ENCODE measurements at places on chromosomes 4 and X. TPM values are rescaled to one million over a fixed set of nuclear protein-coding genes. Genes with fewer than 3 reads are reported as not detected.
A peak's percentile ranks its signal among the peaks of the same experiment; 100 is the strongest.

GRCh38 chrX:54357414-54358377, at the start of gene WNK3:
WNK3 (minus strand) TSS chrX:54358046.
- DNase-seq: peak; percentile 75

GRCh38 chr4:27191592-27191991, 331.0 kb downstream of the STIM2 start:
- DNase-seq: no peak

- DNase-seq: no peak
Observed at GRCh38 chrX:121333942-121334341, 286.5 kb downstream of the GLUD2 start.

GRCh38 chr4:152673489-152673888, 6.3 kb downstream of the TMEM154 start:
- DNase-seq: no peak

GRCh38 chr4:152065545-152065944, 304.7 kb upstream of the GATB start:
- no peak for DNase-seq

DNA sequence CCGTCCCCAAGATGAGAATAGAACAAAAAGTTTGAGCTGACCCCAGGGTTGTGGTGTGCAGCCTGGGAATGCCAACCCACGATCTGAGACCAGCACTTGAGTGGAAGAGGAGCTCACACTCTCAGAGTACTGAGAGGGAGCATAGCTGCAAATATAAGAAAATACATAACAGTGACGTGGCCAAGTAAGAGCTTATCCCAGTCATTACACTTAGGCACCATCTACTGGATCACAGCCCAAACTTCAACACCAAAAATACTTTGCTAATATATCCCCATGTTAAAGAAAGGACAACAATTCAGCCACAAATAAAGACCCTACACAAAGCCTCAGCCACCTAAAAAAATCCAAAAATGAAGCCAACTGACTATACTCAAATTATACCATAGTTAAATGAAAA, 33.3 kb upstream of the CXCL6 start:
- no peak for DNase-seq

- DNase-seq: no peak
Observed at GRCh38 chrX:153327561-153327960, 6.0 kb upstream of the PNMA6F start.

- no peak for DNase-seq
Observed at GRCh38 chr4:135840781-135841180, 1639.2 kb upstream of the PABPC4L start.

DNA sequence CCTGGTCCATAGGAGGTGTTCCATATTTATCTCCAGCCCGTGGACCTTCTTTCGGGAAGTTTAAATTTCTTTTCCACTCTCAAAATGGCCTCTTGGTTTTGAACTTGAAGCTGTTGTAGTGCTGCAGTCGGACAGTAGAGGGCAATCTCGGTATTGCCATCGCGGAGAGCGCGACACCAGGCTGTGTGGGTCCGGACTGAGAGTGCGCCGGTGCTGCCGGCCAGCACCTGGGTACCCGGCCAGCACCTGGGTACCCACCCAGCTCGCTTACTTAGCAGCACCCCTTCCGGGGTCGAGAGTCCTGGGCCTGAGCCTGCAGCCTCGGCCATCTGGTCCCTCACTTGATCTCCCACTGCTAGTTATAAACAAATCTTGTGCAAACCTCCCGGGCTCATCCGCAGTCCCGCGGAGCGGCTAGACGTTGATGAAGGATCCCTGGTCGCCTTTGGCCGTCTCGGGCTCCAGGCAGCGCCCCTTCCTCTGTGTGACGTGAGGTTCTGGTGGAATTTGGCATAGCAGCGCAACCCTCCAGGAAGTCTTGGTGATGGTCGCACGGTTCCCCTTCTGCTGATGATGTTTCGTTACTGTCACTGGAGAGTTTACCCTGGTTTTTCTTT, 18.0 kb downstream of the FAM9A start:
- no peak for DNase-seq

DNA sequence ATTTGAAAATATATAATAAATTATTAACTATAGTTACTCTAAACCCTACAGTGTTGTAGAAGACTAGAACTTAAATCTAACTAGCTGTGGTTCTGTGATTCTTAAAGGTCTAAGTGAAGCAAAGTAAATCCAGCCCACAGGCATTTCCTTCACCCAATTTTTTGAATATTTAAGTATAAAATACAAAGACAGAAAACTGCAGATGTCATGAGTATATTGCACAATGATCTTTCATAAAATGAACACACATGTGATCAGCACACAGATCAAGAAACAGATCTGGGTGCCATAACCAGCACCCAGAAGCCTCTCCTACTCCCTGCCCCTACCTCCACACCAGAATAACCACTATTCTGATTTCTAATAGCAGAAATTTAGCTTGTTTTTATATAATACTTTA, 82.9 kb downstream of the CAMK2D start:
- no peak for DNase-seq

GRCh38 chr4:156971676-156972378, at the start of gene PDGFC:
PDGFC (minus strand) TSS chr4:156971799; CDS start chr4:156970903, 896 bp downstream.
- DNase-seq: peak; percentile 87

- no peak for DNase-seq
Observed at GRCh38 chrX:93874554-93874953, 200.5 kb downstream of the FAM133A start.

GRCh38 chr4:102809190-102809589, 18.2 kb downstream of the UBE2D3 start:
- DNase-seq: no peak

GRCh38 chr4:143405075-143405730, 68.5 kb downstream of the GAB1 start:
- DNase-seq: no peak

- no peak for DNase-seq
Observed at GRCh38 chrX:13864264-13864663, 47.4 kb upstream of the GPM6B start.

- no peak for DNase-seq
Observed at GRCh38 chr4:65566473-65566872, 103.8 kb downstream of the EPHA5 start.

- DNase-seq: no peak
Observed at GRCh38 chr4:170853422-170854021, 763.8 kb upstream of the AADAT start.

DNA sequence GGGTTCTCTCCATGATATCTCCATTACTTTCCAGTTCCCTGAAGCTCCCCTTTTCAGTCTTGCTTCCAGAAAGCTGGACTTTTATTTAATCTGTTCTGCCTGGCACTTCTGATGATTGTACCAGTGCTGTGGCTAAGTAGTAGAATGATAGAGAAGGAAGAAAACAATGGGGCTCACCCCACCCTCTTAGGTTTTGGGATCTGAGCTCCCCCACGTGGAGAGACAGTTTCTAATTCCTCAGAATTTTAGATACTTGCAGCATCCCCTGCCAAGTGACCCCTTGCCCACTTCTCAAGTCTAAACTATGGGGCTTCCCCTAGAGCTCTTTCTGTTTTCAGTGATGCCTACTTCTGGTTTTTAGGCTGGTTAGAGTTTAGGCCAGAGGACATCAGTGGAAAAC, 73.9 kb downstream of the GC start:
- DNase-seq: no peak

DNA sequence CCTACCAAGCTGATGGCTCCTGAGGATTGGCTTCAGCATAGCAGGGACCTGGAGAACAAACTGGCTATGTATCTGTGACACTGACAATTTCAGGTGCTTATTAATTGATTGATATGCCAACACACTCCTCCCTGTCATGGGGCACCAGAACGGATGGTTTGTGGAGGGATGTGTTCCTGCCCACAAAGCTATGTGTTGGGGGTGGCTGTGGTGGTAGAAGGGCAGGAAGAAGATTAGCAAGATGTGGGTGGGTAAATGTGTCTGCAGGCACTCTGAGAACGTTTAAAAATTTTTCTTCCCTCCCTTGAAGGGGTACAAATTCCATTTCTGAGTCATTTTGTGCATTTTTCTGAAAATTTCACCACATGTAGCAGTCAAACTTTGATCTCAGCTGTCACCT, 55.0 kb upstream of the SCML1 start:
- no peak for DNase-seq

DNA sequence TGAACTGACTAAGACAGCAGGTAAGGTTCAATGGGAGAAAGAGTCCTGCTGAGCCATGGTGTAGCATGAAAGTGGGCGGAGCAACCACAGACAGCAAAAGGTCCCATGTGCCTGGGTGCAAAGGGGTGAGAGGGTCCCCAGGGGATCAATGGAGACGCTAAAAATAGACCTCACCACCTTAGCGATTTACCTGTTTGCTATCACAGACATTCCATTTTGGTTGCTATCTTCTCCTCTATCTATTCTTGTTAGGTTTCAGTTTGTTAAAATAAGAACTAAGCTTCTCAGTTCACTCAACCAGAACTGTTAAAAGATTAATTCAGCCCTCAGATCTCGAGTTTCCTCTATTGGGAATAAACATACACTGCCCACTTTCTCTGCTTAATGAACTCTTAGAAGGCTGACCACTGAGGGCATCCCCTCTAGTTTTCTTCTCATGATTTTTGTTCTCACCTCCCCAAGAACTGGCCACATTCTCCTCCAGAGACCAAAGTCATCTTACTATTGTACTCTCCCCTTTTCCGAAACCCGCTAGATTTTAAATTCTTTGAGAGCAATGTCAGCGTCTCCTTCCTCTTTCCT, 136.7 kb downstream of the PARM1 start:
- DNase-seq: no peak

DNA sequence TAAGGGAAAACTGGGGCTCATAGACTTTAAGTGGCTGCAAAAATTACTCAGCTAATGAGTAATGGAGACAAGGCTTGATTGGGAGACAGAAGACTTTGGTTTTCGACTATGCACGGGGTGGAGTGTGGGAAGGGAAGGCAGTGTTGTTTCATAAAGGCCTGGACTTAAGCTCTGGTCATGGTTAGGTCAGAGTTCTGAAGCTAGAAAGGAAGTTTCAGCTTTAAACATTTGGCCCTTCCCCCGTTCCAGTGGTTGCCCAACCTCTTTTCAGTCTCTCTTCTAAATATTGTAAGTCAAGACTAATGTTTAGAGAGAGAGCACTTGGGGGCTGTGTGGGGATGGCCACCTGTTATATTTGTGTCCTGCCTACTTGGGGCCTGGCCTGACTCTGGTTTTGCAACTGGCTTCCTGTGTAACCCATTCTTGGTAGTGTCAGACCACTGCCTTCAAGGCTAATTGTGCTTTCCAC, 21.0 kb downstream of the MSN start:
- no peak for DNase-seq

DNA sequence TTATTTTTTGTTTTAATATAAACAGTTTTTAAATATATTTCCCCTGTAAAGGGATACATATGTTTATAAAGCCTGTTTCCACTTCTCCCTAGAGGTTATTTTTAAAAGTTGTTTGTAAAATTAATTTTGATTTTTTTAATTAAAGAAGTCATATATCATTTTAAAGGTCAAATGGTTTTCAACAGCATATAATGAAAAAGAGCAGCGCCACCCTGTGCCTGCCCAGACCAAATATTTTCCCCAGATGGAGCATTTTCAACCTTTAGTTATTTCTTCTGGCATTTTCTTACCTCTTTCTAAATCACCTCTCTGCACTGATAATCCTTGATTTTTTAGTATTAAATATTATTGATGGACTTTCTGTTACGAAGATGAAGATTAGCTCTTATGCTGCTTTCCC, 21.0 kb downstream of the MSX1 start:
- DNase-seq: no peak

The PHEX gene
- total RNA-seq: not detected

The FAM133A gene
- not detected for total RNA-seq

The MAP3K15 gene
- not detected for total RNA-seq

The MAPK10 gene
- total RNA-seq: 2.0 TPM

The NWD2 gene
- total RNA-seq: 0.16 TPM

The SPANXD gene
- not detected for total RNA-seq

The GAGE13 gene
- total RNA-seq: not detected

The CLTRN gene
- 0.51 TPM for total RNA-seq

The MEPE gene
- total RNA-seq: not detected

The MAN2B2 gene
- total RNA-seq: 27.6 TPM

The PAK3 gene
- 2.7 TPM for total RNA-seq

The REPS2 gene
- 8.4 TPM for total RNA-seq

The ADGRG4 gene
- not detected for total RNA-seq

The MAGEC2 gene
- not detected for total RNA-seq

The FUNDC2 gene
- total RNA-seq: 28.6 TPM

The CT45A3 gene
- total RNA-seq: not detected

The C4orf50 gene
- total RNA-seq: not detected

The VEGFD gene
- total RNA-seq: 0.76 TPM

The TXK gene
- total RNA-seq: 4.8 TPM

The CORIN gene
- total RNA-seq: 1.2 TPM
